Stimulated activated CD8-positive, alpha-beta memory T cell treated with anti-CD3 and anti-CD28 coated beads, Interleukin-7, amount 100 ng/mL, for 48 hours (primary cell): ENCODE measurements at places on chromosomes 5 and 9.

GRCh38 chr9:123011380-123011779 is 22.1 kb upstream of the GPR21 start:
- DNase-seq: no peak

GRCh38 chr5:101143526-101143925 is 240.4 kb upstream of the ST8SIA4 start:
- no peak for DNase-seq

DNA sequence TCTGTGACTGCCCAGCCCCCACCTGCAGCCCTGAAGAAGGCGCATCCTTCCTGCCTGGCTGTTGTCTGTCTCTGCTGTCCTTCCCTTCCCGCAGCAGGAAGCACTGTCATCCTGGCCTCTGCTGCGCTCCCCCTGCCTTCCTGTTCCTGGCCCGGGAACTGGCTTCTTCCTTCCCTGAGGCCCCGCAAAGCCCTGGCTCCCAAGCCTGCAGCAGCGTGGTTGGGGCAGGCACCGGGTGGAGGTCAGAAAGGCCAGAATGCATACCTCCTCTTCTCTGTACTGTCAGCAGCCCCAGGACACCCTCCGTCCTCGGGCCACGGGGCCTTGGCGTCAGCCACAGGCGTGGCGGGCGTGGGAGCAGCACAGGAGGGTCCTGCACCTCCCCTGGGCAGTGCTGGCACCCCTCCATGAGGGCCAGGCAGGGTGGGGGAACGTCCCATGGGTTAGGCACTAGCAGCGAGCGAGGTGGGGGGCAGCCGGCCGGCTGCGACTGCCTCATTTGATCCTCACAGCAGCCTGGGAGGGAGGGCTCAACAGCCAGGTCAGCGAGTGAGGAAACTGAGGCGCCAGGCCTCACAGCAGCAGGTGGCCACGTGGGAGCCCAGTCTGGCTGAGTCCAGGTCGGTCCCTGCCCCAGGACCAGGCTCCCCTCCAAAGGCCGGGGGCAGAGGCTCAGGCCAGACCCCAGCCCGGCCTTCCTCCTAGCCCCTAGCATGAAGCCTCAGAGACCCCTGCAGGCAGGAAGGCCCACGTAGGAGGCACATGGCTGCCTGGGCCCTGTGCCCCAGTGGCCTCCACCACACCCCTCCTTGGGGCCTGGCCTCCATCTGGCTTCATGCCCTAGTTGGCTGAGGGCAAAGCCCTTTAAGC is 9.4 kb downstream of the FLT4 start:
- no peak for DNase-seq

- no peak for DNase-seq
Measured at GRCh38 chr5:126365446-126366198, 57.6 kb upstream of the GRAMD2B start.
